ENCODE measurements at places on chromosomes 11 and 22.
A peak's percentile ranks its signal among the peaks of the same experiment; 100 is the strongest.

GRCh38 chr22:31247726-31248125 lies 35.6 kb downstream of the LIMK2 start:
- DNase-seq = no peak

DNA sequence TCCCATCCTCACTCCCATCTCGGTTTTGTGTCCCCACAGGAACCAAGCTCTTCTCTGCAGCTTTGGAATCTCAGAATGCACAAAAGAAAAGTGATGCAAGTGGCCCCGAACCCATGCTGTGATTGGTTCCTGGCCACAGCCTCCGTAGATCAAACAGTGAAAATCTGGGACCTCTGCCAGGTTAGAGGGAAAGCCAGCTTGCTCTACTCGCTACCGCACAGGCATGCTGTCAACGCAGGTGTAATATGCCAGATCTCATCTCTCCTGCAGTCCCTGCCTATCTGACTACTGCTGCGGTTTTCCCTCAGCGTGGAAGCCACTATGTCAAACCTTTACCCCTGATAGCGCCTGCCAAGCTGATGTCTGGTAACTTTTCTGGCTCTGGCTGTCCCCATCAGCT lies 200.5 kb upstream of the LRRC4C start:
- DNase-seq = no peak

DNA sequence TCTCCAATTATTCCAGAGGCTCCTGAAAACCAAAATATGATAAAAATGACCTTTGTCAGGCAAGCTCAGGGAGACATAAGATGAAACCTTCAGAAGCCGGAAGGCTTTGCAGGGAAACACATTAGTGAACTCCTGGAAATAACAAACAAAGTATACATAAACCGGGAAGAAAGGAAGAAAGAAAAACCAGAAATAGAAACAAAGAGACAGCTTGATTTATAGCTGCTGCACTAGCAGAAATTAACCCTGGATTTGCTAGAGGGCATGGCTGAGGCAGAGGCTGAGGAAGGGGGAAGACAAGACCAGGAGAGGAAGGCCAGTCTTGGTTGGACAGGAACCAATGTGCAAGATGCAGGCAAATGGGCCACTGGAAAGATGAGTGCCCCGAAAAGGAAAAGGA lies 33.3 kb downstream of the SLC22A25 start:
- DNase-seq = no peak

GRCh38 chr11:108223348-108224149 lies 682 bp downstream of the ATM start:
- peak; percentile 80 for DNase-seq

- no peak for DNase-seq
Observed at GRCh38 chr22:43131773-43132501, 11.3 kb downstream of the MCAT start.

DNA sequence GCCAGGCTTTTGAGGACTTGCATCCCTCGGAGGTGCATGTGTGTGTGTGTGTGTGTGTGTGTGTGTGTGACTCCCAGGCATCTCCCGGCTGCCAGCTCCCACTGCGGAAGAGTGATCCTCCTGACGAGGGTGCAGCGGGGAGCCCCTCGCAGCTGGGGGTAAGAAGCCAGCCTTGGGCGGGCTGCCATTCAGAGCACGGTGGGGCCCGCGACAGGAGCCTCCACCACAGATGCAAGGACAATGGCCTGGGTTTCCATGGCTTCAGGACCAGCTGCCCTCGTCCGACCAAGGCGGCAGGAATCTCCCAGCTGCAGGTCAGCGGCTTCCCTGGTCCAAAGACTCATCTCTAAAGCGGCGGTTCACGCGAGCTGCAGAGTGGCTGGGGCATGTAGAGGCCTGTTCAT lies 908.5 kb downstream of the BRD1 start:
- DNase-seq = no peak

GRCh38 chr11:12189543-12190235 lies 79.3 kb downstream of the MICAL2 start:
- no peak for DNase-seq

- DNase-seq = no peak
Observed at GRCh38 chr22:29617922-29618629, 14.6 kb downstream of the NF2 start.

DNA sequence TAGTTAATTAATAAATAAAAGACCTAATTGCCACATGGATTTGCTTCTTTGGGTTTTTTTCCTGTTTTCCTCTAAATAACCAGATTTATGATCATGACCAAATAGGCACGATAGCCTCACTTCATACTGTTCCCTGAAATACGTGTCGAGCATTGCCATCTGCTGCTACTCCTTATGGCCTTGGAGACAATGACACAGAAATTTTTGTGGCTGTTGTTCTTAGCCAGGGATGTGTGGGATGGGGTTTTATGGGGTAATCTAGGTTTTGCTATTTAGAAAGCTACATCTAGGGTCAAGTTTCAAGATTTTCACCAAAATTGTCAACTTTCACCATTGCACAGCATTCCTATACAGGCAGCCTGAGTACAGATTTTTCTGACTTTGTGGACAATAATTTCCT lies 145.2 kb downstream of the DBX1 start:
- no peak for DNase-seq

DNA sequence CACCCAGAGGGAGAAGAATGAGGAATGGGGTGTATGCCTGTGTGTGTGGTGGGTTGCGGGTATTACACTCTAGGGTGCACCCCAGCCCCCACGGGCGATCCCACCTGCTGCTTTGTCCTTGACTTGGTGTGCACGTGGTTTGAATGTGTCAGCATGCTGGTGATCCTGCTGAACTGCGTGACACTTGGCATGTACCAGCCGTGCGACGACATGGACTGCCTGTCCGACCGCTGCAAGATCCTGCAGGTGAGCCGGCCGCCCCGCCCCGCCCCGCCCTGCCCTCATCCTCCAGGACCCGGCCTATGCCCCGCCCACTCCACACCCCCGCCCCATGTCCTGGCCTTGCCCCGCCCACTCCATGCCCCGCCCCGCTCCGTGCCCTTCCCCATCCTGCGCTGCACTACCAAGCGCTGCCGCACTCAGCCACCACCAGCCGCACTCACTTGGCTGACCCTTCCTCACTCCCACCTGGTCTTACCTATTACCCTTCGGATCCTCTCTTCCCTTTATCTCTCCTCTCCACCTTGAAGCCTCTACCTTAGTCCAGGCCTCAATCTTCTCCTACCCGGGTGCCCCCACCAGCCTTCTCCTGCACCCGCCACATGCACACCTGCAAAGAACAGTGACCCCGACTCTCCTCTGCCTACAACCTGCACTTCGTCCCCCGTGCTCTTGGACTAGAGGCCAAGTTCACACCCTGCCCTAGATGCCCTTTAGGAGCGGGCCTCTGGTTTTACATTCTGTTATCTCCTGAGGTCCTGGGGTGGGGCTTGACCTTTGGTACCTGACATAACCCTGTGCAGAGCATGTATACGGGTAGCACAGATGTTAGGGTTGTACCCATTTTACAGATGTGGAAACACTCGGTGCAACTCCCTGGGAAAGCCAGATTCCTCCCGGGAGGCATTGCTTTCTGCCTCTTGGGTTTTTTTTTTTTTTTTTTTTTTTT lies 27.7 kb downstream of the CACNA1I start:
- DNase-seq = no peak

DNA sequence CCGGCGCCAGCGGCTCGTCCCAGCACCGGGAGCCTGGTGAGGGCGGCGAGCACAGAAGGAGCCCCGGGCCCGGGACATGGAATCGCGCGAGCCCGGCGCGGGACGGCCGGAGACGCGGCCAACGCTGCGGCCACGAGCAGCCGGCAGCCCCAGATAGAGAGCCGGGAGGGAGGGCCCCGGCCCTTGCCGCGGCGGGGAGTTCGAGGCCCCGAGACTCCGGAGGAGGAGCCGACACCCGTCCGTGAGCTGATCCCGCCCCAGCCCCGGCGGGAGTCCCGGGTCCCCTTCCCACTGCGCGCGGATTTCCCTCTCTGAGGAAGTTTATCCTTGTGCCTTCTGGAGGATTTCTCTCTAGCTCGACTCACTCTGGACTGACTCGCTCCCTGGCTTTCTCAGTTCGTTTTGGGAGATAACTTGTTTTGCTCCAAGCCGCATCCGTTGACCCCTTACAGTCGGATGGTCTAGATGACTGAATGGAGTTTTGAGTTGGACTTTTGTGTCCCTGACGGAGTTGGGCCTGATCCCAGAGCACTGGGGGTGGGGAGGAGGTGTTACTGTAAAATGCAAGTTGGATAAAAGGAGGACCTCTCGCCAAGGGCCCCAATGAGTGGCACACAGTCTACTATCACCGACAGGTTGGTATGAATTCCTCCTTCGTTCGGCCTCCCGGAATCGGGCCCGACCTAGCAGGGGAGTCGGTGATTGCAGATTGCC lies 585 bp downstream of the ARHGEF12 start:
- DNase-seq = peak; percentile 55

GRCh38 chr11:93221539-93221938 lies 23.7 kb upstream of the SLC36A4 start:
- DNase-seq = no peak

- DNase-seq = no peak
Observed at GRCh38 chr22:39558254-39558727, 12.3 kb upstream of the CACNA1I start.

DNA sequence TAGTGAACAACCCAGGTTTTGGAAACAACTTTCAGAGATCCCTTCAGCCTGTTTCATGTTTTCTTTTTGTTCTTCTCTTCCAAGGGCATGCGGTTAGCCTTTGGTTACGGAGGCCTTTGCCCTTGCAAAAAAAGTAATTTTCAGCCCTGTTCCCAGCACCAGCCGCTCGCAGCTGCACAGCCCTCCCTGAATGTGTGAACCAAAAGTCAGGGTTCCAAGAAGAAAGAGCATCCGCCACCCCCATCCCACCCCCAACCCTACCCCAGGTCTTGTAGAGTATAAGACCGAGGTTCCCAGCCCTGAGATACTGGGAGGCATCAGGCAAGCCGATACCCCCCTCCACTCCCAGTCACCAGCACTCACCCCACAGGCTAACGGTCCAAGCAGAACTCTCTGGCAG lies 56.4 kb downstream of the IGLL1 start:
- no peak for DNase-seq

DNA sequence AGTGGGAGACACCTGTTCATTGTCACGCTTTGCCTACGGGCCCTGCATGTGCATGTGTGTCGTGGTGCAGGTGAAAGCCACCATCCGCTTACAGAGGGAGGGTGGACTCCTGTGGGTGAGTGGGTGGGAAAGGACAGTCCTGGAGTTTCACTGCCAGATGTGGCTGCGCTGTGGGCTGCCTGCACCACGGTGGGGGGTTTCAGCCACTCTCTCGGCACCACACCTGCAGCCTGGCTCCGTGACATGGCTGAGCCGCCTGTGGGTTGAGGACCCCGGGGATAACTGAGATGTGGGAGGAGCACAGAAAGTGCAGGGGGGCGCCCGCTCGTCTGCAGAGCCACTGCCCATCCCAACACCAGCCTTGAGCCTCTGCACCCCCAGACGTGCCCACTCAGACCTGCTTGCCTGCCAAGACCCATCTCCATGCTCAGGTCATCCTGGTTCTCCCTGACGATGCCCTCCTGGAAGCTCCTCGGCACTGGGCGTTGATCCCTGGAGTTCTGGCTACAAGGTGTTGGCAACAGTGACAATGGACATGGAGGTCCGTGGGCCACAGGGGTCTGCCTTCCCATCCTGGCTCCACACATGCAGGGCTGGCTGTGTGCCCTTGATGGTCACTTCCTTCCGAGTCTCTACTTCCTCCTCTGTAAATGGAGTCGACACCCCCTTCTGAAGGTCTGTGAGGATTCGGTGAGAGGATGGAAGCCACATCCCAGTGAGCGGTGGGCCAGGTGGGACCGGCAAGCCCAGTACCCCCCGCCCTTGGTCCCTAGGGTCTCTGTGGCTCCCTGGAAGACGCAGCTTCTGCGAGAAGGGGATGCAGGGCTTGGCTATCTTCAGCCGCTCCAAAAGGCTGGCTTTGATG lies 1007.0 kb downstream of the BRD1 start:
- no peak for DNase-seq

DNA sequence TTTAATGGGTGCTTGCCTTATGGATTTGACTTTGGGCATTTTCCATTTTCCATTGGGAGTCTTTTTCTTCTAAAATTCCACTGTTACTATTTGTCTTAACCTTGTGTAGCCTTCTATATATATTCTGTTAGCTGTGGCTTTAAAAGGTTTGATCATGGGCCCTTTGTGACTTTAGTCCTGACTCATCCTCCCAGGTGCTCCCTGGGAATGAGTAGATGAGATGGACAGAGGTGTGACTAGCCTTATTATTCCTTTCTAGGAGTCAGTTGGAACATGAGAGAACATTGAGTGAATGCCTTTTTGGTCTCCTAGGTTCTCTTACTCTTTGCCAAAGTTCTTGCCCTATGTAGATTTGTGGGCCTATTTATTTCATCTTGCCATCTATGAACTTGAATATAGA lies 39.0 kb downstream of the DDX10 start:
- DNase-seq = no peak

DNA sequence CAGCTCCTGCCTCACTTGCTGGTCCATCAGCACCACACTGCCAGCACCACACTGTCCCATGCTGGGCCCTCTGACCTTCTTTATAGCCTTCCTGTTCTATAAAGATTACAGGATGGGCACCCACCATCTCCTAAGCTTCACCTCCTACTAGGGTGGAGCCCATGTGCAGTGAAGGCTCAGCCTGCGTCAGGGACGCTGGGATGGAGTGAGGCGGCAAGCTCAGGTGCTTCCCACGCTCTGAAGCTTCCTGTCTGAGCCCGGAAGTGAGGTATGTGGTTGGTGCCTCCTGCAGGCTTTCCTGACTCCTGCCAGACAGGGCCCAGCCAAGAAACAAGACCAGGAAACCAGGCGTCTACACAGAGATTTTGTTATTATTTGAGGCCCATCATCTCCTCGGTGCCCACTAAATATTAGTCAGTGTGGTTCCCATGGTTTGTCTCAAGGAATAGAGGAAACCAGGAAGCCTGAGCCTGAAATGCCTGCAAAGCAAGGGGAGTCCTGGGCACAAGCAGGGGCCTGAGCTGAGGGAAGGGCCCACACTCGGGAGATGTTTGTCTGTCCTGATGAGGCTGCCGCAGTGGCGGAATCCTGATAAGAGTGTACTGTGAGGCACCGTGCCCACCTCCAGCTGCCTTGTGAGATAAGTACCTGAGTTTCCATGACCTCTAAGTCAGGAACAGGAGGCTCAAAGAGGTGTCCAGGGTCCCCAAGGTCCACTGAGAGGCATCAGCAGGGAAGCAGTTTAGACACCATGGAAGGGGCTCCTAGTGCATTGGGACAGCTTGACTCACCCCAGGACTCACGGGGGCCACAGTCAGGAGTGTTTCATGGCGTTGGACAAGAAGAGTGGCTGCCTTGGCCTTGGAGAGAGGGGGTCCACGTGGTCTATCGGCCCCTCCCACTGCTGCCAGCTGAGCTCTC lies 22.0 kb downstream of the RSPH14 start:
- peak; percentile 56 for DNase-seq

All from Karpas-422 (cell line).